ENCODE measurements at places on chromosomes 13 and 19.

- DNase-seq = no peak
Observed at GRCh38 chr19:40989453-40989852, 1.6 kb upstream of the CYP2B6 start.

- DNase-seq = no peak
Observed at GRCh38 chr19:34273121-34273520, 18.8 kb downstream of the GARRE1 start.

- DNase-seq = no peak
Observed at GRCh38 chr13:102316732-102317131, 85.1 kb downstream of the FGF14 start.

GRCh38 chr13:29522044-29522685 lies 73.3 kb downstream of the SLC7A1 start:
- DNase-seq = no peak

GRCh38 chr13:21541980-21542379 lies 62.0 kb downstream of the MICU2 start:
- no peak for DNase-seq

DNA sequence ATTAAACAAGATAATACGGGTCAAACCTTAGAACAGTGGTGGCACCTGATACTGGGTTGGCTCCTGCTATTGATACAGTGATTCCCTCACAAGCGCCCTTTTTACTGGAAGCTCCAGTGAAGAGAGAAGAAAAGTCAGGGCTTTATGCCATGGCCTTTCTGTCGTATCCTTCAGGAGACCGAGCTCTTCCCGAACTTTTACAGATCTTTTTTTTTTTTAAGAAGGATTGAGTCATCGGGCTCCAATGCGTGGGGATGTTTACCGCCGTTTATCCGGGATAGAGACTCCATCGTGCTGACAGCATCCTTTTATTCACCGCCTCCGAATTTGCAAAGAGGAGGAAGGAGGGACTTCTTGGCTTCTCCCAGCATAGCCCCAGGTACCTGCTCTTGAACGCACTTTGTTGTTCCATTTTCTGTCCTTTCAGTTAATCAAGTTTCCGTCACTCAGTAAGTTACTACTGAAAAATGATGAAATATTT lies 574 bp downstream of the ZNF227 start:
- DNase-seq = no peak

GRCh38 chr19:33879818-33880575 lies 83.3 kb downstream of the KCTD15 start:
- DNase-seq = no peak

- DNase-seq = no peak
Observed at GRCh38 chr19:4023600-4024398, 16.3 kb downstream of the PIAS4 start.

DNA sequence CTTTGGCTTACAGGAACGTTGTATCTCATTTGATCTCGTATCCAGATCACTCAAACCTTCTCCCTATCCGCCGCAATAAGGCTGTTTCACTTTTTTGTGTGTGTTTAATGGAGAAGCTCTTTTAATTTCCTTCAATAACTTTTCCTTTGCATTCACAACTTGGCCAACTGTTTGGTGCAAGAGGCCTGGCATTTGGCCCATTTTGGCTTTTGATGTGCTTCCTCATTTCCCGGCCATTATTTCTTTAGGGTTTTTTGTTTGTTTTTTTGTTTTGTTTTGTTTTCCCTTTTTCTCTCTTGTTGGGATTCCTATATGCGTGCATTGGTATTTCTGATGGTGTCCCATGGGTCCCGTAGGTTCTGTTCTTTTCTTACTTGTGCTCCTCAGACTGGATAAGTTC lies 6.1 kb upstream of the UPF3A start:
- DNase-seq = no peak

GRCh38 chr13:35784286-35784951 lies 307.9 kb upstream of the MAB21L1 start:
- no peak for DNase-seq

DNA sequence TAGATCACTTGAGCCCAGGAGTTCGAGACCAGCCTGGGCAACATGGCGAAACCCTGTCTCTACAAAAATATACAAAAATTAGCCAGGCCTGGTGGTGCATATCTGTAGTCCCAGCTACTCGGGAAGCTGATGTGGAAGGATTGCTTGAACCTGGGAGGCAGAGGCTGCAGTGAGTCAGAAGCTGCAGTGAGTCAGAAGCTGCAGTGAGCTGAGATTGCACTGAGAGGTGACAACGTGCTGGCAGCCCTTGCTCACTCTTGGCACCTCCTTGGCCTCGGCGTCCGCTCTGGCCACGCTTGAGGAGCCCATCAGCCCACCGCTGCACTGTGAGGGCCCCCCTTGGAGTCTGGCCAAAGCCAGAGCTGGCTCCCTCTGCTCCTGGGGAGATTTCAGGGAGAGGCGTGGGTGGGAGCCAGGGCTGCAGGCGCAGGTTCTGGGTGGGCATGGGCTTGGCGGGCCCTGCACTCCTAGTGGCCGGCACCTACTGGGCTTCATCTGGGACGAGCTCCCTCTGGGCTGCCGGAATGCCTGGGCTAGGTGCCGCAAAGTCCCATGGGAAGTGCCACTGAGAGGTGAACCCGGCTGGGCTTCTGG lies 39.5 kb upstream of the RPL21 start:
- no peak for DNase-seq

DNA sequence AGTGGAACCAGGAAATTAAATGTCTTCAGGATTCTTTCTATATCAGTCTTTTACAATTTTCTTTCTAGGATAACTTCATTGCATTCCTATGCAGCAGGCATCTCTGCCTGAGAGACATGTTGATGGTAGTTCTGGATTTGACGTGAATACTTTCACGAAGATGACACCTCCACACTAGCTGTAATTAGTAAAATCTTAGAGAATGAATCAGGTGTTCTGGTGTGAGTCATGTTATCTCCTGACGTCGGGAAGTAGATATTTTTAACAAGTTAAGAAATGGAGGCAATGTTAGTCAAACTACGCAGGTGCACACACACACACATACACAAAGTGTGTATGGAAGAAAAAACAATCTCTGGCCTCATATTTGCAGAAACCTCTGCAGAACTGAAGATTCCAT lies 1661.3 kb upstream of the MIR17HG start:
- no peak for DNase-seq

DNA sequence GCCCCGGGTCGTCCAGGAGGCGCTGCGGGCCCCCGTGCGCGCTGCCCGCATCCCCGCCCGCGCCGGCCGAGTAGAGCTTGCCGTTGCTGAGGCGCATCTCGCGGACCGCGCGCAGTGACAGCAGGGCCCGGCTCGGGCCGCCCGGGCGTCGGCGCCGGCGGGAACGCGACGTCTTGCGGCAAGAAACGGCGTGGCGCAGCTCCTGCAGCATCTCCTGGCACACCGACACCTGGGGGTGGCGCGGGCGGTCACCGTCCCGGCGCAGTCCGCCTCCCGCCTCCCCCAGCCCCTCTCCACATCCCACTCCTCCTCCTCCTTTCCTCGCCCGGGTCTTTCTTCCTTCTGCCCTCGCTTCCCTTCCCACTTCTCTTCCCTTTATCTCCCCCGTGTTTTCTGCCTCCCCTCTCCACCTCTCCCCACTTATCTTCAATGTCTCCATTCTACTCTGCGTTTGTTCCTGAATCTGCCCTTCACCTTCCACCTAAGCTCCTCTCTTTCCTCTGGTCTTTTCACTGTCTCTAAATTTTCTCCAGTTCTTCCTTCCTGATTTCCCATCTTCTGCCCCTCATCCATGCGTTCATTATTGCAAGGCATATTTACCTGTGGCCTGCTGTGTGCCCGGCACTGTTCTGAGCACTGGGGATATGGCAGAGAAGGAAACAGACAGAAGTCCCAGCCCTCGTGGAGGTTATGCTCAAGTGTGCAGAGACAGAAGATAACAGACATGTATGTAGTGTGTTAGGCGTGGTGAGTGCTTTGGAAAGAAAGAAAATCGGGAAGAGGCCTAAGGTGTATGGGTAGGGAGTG lies 5.2 kb upstream of the ATP1A3 start:
- no peak for DNase-seq

DNA sequence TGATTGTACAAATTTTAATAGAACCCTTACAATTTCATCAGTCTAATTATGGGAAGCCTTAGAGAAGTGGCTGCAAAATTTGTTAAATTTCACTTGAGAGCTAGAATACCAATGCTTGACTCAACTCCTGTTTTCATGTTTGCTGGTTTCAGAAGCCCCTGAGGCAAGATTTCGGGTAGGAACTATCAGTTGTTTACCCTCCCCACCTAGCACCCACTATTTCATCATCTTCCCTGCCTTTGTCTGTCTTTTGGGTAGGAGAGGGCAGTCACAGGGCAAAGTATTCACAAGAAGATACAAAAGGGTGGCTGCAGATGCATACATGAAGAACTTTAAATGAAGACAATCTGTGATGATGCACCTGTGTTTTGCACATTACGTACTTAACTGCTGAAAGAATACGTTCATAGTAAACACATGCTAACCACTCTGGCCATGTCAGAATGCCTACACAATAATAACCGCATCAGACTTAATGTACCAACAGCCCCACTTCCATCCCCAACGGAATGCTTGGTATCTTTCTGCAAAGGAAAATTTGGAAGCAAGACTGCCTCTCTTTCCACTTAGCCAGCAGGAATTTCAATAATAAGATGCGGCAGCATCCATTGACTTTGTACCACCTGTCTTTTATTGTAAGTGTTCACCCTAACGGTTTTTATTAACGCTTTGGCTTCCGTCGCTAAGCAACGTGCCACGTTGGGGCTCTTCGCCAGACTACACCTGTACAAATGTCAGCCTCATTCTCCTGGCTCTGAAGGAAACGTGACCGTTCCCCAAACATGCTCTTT lies 30.4 kb downstream of the TPT1 start:
- DNase-seq = no peak

DNA sequence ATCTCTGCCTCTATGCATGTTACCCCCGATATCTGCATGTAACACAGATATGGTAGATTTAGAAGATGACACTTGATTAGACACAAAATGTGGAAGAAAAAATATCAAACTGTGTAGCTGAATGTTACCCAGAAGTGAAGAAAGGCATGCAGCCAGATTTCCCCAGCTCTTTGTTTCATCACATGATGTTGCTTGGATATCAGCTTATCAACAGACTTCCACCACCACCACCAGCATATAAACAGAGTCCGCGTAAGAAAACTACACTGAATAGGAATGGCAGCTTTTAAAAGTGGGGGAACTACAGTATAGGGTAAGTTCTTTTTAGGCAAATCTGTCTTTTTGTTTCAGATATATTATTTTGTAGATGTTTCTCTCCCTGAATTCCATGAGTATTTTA lies at the start of gene FAM216B:
TSS of gene FAM216B (plus strand) at position 233 of the 400 bp plus-strand sequence. CDS start 2,484 bp downstream, outside the sequence.
- no peak for DNase-seq

DNA sequence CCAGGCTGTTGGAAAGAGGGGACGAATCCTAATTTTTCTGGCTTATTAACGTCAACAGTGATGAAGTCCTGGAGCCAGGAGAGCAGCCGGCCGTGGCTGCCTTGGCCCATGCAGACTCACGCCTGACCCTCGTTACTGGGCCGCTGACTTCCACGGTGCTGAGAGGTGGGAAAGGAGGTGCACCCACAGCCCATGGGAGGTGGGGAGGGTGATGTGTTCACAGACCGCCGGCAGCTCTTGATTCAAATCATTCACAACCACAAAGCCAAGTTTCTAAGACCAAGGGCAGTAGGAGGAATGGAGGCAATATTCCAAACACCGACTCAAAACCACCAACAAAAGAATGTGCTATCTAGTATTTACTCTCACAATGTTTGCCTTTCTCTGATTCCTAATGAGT lies 24.3 kb downstream of the COL4A2 start:
- DNase-seq = no peak

GRCh38 chr13:59016250-59016649 lies 1147.5 kb downstream of the DIAPH3 start:
- no peak for DNase-seq

GRCh38 chr13:109693213-109693612 lies 93.2 kb downstream of the IRS2 start:
- no peak for DNase-seq

DNA sequence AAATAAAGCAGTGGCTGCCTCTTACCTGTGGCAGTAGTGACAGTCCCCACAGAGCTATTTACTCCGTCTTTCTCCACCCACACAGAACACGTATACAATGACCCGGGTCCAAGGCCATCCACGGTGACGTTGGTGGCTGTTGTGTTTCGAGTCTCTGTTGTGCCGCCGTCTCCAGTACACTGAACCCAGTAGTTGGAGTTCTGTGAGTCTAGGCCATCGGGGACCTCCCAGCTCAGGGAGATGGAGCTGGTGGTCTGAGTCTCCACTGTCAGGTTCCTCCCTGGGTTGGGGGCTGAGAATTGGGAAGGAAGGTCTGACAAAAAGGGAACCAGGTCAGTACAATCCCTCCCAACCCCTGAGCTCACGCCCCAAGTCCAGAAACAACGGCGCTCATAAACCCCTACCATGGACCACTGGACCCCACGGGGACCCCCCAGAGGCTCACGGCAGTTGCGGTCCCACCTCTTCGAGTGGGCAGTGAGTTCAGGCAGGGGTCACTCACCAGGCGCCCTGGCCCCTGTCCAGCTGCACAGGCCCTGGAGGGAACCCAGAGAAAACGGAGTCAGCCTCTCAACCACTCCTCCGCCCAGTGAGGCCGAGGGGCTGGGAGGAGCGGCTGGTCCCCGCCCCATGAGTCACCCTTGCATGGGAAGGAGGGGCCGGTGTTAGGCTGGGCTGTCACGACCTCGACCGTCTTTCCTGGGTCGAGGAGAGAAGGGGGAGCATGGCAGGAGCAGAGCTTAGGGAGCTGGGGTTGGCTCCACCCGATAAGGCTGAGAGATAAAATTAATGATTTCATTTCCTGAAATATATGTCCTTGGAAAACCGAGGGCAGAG lies 2.4 kb downstream of the PTPRH start:
- peak; percentile 53 for DNase-seq

- DNase-seq = no peak
Observed at GRCh38 chr19:47587295-47587694, 14.3 kb upstream of the ZNF541 start.

- DNase-seq = no peak
Observed at GRCh38 chr19:40177286-40178070, 13.7 kb upstream of the MAP3K10 start.

- DNase-seq = no peak
Observed at GRCh38 chr13:103614761-103615160, 548.5 kb upstream of the SLC10A2 start.

GRCh38 chr13:46278474-46278873 lies 66.7 kb downstream of the LRRC63 start:
- DNase-seq = no peak

- peak; percentile 63 for DNase-seq
Observed at GRCh38 chr13:19587635-19588300, 26.4 kb upstream of the TPTE2 start.
